ENCODE measurements at places on chromosomes 5 and 9. TPM values are rescaled to one million over a fixed set of nuclear protein-coding genes. Genes with fewer than 3 reads are reported as not detected.

- no peak for DNase-seq
Observed at GRCh38 chr9:129022037-129022436, 6.1 kb downstream of the SH3GLB2 start.

The GMCL2 gene
- total RNA-seq: not detected

DNA sequence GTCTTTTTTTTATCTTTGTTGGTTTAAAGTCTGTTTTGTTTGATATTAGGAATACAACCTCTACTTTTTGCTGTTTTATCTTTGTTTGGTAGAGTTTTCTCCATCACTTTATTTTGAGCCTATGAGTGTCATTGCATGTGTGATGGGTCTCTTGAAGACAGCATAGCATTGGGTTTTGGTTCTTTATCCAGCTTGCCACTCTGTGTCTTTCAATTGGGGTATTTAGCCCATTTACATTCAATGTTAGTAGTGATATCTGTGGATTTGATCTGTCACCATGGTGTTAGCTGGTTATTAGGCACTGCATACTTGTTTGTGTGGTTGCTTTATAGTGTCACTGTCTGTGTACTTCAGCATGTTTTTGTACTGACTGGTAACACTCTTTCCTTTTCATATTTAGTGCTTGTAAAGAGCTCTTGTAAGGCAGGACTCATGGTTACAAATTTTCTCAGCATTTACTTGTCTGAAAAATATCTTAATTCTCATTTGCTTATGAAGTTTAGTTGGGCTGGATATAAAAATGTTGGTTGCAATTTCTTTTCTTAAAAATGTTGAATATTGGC, 845.5 kb downstream of the TLE4 start:
- no peak for DNase-seq

The MEIKIN gene
- 0.63 TPM for total RNA-seq

DNA sequence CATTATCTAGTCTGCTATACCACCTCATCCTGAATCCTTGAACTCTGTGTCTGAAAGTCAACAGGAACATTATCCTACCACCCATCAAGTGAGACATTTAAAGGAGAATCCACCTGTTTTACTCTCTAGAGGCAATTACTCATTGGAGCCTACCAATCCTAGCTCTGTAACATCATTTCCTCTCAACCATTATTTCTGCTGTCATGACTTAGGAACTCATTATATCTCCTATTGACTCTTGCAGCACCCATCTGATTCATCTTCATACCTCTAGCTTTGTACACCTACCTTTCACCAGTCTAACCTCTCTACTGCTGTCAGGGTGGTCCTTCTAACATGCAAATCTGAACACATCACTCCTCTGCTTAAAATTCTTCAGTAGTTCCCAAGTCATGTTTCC, 481.5 kb downstream of the NFIB start:
- no peak for DNase-seq

DNA sequence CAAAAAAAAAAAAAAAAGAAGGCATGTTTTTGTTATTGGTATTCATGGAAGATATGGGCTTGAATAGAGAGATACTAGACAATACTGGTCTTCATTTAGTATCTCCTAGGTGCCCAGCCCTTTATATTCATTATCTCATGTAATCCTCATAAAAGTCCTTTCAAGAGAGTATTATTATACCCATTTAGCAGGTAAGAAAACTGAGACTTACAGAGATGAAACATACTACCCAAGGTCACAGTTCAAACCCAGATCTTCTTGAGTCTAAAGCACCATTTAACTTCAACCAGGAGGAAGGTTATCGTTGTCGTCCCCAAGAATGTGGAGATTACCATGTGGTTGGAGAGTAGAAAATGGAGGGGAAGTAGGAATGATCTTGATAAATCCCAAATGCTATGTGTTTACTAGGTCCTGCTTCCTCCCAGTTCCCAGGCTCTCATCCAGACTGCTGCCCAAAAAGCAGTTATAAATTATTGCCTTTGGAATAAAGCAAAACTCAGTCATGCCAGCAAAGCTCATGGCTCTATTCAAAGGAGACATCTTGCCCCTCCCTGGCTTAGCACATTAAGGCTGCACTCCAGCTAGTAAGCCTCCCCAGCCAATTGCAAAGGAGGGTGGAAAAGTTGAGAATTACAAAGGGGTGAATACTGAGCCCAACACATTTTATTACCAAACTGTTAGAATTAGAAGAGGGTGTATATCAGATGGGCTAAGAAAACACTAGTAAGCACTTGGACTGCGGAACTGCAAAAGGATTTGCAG, 163.9 kb downstream of the PIK3R1 start:
- peak; percentile 20 for DNase-seq

The ECSCR gene
- total RNA-seq: 34.9 TPM

DNA sequence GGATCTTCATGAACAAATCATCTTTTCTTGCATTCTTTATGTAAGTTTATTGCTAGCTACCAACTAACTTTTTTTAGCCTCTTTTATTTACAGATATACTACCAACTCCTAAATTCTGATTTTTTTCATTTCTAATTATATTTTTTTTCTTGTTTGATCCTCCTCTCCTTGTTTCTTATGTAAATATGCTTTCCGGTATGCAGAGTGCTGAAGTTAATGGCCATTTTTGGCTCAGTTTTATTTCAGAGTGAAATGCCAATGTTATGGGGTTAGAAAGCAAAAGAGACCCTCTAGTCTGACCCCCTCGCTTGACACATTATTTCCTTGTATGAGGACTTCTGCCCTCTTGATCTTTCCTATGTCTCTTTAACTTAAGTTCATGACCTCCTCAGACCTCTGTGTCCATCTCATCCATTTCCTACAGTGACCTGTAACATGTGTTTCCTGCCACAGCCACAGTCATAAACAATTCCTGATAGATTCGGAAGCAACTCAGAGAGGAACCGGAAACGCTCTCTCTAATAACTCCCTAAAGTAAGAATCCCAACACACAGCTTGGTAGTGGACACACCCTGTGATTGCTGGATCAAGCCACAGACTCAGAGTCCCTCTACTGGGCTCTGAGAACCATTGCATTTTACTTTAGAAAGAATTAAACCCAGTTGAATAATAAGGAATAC, 42.9 kb upstream of the AFAP1L1 start:
- DNase-seq: peak; percentile 77

DNA sequence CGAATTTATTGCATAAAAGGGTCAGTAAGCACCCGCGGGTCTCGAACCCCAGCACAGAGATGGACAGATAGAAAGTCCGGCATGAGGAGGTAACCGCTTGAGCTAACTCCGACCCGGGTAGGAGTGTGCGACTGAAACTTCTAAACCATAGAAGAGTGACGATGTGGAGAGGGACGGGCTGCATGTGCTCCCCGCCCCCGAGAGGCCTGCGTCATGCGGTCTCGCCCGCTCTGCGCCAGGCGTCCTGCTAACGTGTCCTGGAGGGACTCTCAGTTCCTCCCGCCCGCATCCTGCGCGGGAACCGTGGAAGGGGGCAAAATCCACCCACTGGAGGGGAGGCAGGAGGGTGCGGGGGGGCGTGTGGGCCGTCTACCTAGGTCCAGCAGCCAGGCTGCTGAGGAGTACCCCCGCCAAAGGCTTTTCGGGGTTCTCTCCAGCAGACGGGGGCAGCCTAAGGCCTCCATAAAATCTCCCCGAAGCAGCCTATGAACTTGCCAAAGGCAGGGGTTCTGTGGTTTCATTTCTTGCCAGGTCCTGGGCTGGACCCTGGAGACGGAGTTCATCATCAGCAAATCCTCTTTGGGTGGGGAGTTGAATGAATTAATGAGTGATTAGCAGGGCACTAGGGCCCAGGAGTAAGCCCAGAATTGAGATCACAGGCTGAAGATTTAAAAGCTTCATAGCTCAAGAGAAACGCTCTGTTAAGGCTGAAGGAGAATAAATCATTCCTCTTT, 51.9 kb downstream of the TGFBI start:
- DNase-seq: peak; percentile 96

- DNase-seq: peak; percentile 86
Observed at GRCh38 chr9:36407122-36407723, 7.2 kb upstream of the RNF38 start.

- no peak for DNase-seq
Observed at GRCh38 chr5:68681929-68682328, 411.9 kb upstream of the SLC30A5 start.

The PCDH12 gene
- total RNA-seq: 14.1 TPM

DNA sequence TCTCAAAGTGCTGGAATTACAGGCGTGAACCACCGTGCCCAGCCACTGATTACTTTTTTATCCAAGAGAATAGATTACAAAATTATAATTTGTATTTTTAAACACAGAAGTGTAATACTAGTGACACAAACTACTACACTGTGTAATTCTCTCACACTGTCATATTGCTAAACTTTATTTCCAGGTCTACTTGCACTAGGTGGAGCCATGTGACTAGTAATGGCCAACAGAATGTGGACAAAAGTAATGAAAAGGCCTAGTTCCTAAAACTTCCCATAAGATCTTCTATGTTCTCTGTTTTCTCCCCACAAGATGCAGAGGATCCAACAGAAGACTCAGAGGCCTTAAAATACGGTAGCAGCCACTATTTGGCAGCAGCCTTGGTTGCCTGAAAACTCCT, 27.3 kb downstream of the NADK2 start:
- no peak for DNase-seq

The PCDHB5 gene
- total RNA-seq: 7.5 TPM
